Sigmoid colon (tissue), 7 donors: ENCODE measurements at places on chromosomes 3 and 15. TPM values are rescaled to one million over a fixed set of nuclear protein-coding genes. Genes with fewer than 3 reads are reported as not detected.

- DNase-seq = no peak
Observed at GRCh38 chr3:169871129-169871886, 1.6 kb upstream of the LRRC31 start.

GRCh38 chr3:159502986-159503385 lies 485.6 kb upstream of the IL12A start:
- no peak for DNase-seq

DNA sequence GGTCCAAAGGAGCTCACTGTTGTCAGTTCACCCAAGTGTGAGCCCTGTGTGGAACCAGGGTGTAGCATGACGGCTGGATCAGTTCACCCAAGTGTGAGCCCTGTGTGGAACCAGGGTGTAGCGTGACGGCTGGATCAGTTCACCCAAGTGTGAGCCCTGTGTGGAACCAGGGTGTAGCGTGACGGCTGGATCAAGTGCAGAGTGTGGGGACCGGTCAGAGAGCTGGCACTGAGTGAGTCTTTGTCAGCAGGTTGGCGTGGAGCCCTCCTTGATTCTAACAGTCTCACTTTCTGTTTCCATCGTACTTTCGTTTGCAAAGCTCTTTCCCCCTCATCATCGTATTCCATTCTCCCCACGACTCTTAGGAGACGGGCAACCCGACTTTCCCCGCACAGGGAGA lies 57.9 kb upstream of the DLG1 start:
- DNase-seq = no peak

IL17RD gene
- 46.8 TPM for total RNA-seq
